ENCODE measurements at places on chromosomes 5 and 9.

GRCh38 chr5:172807766-172808311, 26.2 kb upstream of the ERGIC1 start:
- no peak for DNase-seq

DNA sequence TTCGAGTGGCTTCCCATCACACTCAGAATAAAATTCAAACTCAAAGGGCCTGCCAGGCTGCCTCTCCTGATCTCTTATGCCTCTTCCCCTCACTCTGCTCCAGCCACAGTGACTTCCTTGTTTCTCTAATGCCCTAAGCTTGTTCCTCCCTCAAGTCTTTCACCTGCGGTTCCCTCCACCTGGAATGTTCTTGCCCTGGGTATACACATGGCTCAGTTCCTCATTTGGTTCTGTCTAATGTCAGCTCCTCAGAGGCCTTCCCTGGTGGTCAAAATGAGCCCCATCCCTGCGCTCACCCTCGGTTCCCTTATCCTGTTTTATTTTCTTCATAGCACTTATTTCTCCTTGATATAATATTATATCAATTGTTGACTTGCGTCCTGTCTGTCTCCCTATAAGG, 12.7 kb upstream of the CYSTM1 start:
- DNase-seq: no peak

- DNase-seq: peak; percentile 63
Measured at GRCh38 chr9:127877566-127877998, at the start of gene AK1. AK1 (minus strand) TSS chr9:127877675; CDS start chr9:127874617, 3,058 bp downstream.

DNA sequence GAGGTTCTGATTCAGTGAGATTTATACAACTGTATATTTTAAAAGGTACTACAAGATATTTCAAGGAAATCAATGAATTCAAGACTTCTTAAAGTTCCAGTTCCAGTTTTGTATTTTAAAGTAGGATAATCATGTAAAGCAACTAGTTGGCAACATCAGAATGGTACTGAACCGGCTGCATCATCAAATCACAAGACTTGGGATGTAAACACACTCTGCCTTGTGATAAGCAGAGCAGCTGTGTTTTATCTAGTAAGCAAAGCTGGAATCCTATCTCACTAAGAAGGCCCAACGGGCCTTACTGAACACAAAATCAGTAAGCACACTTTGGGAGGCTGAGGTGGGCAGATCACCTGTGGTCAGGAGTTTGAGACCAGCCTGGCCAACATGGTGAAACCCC, 327.2 kb upstream of the NREP start:
- DNase-seq: no peak

DNA sequence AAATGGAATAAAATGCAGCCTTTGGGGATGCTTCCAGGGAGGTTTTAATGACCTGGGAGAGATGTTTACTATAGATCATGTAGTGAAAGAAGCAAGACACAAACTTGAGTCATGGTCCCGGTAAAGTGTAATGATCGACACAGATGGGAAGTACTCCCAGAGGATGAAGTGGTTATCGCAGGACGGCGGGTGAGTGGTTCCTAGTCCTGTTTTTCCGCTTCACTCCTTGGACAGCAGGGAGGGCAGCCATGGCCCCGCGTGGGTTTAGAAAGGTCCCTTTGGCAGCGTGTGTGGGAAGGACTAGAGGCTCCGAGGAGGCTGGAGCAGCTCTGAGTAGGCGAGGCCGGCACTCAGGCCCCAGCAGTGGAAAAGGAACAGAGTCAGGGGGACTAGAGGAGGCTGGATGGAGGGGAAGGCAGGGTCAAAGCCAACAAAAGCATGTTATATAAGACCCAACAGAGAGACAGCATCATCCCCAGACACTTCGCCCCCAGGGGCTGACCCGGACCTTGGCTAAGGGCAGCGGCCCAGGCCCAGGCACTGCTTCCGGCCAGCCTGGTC, 49.2 kb upstream of the STXBP1 start:
- DNase-seq: no peak

GRCh38 chr5:429453-430188, 13.4 kb upstream of the EXOC3 start:
- DNase-seq: no peak

DNA sequence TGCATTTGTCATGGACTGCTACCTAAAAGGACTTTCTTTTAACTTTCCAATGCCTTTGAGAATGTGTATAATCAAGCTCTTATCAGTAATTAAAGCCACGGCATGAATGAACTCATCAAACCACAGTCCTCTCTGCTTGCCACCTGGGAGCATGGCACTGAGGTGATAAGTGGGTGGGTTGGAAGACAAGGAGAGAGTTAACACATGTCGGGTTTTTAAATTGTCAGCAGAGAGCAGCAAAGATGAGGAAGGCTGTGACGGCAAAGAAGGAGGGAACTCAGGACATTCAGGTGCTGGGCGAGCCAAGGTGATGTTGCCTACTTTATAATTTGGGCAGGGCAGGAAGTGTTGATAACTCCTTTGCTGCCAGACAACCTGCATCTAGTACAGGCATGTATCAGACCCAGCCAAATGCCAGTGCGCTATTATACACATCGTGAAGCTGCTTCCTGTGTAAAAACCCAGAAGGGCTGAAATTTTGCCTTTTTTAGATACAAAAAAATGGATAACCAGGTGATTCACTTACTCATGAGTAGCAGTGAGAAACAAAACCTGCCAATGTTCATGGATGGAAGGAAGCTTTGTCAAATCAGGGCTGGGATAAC, 269.1 kb downstream of the KIF4B start:
- no peak for DNase-seq

- DNase-seq: peak; percentile 59
Measured at GRCh38 chr9:98778711-98779530, 17.4 kb downstream of the ANKS6 start.

GRCh38 chr9:119961774-119962424, 592.7 kb upstream of the BRINP1 start:
- peak; percentile 36 for DNase-seq

DNA sequence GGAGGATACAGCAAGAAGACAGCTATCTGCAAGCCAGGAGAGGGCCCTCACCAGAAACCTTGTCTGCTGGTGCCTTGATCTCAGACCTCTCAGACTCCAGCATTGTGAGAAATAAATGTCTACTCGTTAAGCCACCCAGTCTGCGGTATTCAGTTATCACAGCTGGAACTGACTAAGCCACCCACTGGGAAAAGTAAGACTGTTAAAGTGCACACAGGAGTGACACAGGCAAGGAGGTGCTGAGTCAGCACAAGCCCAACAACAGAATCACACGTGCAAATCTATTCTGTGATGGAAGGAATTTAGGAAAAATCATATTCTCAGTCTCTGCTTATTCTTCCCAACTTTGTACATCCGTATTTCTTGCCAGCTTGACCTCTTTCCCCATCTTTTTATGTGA, 200.0 kb downstream of the NR2F1-AS1 start:
- no peak for DNase-seq

DNA sequence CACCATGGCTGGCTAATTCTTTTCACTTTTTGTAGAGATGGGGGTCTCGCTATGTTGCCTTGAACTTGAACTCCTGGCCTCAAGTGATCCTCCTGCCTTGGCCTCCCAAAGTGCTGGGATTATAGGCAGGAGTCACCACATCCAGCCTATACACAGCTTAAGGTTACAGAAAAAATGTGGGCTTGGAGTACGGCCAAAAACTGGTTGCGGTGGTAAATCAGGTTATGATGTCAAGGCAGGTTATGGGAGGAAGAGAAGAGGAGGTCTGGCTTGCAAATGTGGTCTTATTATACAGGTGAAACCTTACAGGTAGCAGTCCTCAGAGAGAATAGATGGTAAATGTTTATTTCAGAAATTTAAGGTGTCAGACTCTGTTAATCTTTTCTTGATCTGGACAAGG, 30.7 kb upstream of the SYK start:
- no peak for DNase-seq

DNA sequence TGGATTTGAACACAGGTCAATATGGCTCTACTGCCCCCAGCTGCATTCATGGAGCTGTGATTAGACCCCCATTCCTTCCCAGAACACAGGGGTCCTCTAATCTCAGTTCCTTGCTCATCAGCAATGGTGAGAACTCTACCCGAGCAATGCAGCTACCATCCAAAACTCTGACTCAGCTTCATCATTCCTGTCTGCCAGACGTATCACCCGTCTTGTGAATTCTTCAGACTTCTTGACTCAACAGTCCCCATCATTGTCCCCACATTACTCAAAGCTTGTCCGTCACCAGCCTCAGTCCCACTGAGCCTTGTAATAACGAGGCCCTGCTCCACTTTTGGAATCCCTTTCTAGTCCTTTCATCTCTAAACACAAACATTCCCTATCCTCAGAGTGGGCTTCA, 36.3 kb upstream of the STX17 start:
- no peak for DNase-seq

GRCh38 chr5:4189317-4189716, 593.7 kb downstream of the IRX1 start:
- no peak for DNase-seq

GRCh38 chr5:50292735-50293394, 148.2 kb downstream of the EMB start:
- DNase-seq: no peak

- no peak for DNase-seq
Measured at GRCh38 chr5:82151662-82152061, 126.5 kb downstream of the RPS23 start.

GRCh38 chr5:141713616-141714309, 31.7 kb upstream of the ARAP3 start:
- peak; percentile 27 for DNase-seq

DNA sequence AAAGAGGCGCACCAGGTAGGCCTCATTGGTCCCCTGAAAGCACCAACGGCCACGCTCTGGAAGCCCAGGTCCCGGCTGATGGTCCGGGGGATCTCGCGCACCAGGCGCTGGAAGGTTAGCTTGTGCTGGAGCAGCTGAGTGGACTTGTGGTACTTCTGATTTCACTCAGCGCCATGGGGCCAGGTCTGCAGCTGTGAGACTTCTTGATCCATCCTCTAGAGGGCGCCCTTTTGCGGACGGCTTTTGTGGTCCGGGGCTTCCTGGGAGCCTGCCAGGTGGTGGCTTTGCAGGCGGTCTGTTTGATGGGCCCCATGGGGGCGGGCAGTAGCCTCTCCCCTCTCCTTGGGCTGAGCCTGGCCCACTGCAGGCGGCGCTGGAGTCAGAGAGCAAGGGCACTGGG, 10.4 kb downstream of the TAF11L12 start:
- no peak for DNase-seq

DNA sequence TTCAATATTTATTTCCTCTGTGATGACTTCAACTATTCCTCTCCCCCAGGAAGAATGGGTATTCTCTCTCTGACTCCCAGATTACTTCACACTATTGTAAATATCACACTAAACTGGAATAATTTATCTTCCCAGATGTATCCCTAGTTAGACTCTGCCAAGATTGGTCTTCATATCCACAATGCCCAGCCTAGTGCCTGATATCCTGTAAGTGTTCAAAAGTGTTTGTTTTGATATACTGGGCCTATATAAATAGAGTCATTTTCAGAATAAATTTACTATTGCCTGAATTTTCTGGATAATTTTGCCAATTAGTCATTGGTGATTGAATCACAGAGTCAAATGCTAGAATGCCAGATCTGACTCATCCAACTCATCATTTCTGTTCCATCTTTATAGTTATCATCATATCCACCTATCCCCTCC, 143.7 kb upstream of the TNC start:
- no peak for DNase-seq

DNA sequence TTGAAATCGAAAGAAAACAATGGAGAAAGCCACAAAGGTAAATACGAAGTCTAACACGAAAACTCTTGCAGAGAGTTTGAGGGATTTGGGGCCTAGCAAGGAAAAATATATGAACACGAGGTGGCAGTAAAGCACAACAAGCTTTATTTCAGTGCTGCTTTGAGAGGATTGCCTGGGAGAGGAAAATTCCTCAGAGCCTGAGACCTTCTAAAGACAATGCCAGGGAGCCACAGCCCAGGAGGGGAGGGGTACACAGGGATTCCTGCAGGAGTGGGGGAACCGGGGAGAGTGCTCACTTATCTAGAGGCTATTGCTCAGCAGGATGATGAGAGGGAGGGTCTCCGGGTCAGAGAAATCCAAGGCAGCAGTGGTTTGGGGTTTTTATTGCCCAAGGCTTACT, 134.9 kb upstream of the ADCY2 start:
- no peak for DNase-seq

GRCh38 chr5:89703817-89704216, 705.7 kb downstream of the CETN3 start:
- DNase-seq: no peak

GRCh38 chr9:110371411-110372007, 33.8 kb upstream of the TXNDC8 start:
- no peak for DNase-seq

GRCh38 chr9:20713172-20713571, 29.1 kb downstream of the FOCAD start:
- no peak for DNase-seq

- no peak for DNase-seq
Measured at GRCh38 chr5:125987677-125988255, 435.4 kb upstream of the GRAMD2B start.

- DNase-seq: no peak
Measured at GRCh38 chr9:125085703-125086477, 57.4 kb downstream of the SCAI start.

GRCh38 chr5:157550663-157551062, 24.9 kb downstream of the ADAM19 start:
- no peak for DNase-seq

DNA sequence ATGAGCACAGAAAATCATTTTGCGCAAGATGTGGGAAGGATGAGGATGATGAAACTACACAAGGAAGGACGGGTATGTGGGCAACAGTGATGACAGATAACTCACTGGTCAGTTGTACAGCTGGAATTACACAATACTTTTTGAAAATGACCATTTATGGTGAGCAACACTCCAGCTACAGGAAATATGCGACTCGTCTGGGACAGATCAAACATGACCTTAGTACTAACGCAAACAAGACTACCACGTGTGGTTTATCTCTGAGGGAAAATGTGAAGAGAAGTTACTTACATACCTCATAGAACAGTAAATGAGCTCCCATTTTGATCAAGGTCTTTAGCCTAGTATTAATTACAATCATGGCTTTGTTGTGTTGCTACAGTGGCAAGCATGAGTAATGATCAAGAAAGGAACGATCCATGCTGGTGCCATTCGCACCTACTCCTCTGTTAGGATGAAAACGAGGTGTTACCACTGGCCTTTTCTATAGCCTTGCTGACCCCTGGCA, 456.9 kb downstream of the BNC2 start:
- peak; percentile 72 for DNase-seq

- peak; percentile 75 for DNase-seq
Measured at GRCh38 chr9:131678499-131679111, 61.3 kb downstream of the RAPGEF1 start.

DNA sequence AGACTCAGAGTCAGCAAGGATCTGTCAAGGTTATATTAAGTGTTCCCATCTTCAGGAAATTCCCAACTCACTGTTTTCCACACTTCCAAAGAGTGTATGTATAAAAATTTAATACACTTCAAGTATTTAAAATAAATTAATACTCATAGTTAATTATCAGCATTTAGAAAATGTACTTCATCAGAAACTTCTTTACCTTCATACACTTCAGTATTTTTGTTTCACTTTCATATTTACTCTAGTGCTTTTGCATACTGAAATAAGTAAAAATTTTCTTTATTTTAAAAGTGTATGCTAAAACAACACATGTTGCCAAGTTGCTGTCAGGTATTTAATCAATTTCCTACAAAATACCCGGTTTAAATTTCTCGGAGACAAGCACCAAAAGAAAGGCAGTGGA, 16.5 kb downstream of the RICTOR start:
- peak; percentile 14 for DNase-seq

Data from lung microvascular endothelial cell (primary cell).